Activated CD4-positive, alpha-beta memory T cell treated with anti-CD3 and anti-CD28 coated beads, Interleukin-2, amount 10 ng/mL, durations not matched to agents 7 days and 5 days (primary cell): ENCODE measurements at places on chromosomes 1 and 21. TPM values are rescaled to one million over a fixed set of nuclear protein-coding genes. Genes with fewer than 3 reads are reported as not detected.

GRCh38 chr21:46160657-46160906, 5.2 kb upstream of the FTCD start:
- H3K4me1 ChIP-seq, result no peaks in the 10 kb centered on the region
- H3K27ac ChIP-seq, result no peak overlapping the region
- DNase-seq, result no peak
- no peak overlapping the region for H3K4me3 ChIP-seq
- H3K27me3 ChIP-seq, result peaks cover 5% of the 10 kb centered on the region

DNA sequence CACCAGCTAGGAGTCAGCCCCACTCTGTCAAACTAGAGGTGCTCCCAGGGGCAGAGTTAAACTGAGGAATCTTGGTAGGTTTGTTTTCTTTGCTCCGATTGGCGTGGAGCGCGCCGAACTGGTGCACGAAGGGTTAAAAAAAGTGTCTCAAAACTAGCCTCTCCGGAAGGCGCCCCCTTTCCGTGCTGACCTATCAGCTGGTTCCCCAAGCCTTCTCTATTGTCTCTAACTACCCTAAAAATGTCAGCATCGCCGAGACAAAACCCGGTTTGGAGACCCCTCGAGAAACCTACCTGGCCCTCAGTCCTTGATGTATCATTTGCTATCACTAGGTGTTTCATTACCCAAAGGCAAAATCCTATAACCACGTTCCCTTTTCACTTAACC, 2.2 kb downstream of the TGFB2 start:
- no peaks in the 10 kb centered on the region for H3K36me3 ChIP-seq
- peaks cover 51% of the 10 kb centered on the region for H3K27me3 ChIP-seq
- no peak overlapping the region for H3K27ac ChIP-seq
- H3K4me1 ChIP-seq, result peaks cover 23% of the 10 kb centered on the region
- DNase-seq, result no peak
- H3K4me3 ChIP-seq, result peak overlapping the region; percentile 10

- DNase-seq, result no peak
- peaks cover 66% of the 10 kb centered on the region for H3K36me3 ChIP-seq
- no peak overlapping the region for H3K4me3 ChIP-seq
Observed at GRCh38 chr1:180974236-180974635, 48.4 kb downstream of the STX6 start.

DNA sequence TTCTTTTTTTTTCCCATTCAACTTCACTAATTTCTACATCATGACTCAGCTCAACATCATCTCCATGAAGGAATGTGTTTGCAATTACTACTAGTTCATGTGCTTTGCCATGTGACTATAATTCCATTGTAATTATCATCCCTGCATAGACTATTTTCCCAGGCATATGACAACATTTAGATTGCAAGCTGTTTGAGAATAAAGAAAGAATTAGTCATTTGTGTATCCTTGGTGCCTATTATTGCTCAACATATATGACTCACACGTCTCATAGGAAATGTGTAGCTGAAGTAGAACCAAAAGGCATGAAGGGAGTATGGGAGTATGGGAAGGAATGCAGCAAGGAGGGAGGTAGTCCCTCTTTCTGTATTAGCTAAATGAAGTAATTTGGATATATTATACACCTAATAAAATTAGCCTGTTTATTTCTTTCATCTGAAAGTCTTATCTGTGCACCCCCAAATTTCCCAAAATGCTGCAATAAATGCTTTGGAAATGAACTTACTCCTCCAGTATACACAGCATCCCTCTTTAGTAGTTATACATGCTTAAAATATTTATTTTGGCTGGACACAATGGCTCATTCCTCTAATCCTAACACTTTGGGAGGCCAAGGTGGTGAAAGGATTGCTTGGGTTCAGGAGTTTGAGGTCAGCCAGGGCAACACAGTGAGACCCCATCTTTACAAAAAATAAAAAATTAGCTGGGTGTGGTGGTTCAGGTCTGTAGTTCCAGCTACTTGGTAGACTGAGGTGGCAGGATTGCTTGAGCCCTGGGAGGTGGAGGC, 316.9 kb upstream of the ADGRL4 start:
- H3K27ac ChIP-seq, result no peak overlapping the region
- H3K4me3 ChIP-seq, result no peak overlapping the region
- no peaks in the 10 kb centered on the region for H3K4me1 ChIP-seq
- H3K27me3 ChIP-seq, result no peaks in the 10 kb centered on the region
- no peaks in the 10 kb centered on the region for H3K36me3 ChIP-seq

DNA sequence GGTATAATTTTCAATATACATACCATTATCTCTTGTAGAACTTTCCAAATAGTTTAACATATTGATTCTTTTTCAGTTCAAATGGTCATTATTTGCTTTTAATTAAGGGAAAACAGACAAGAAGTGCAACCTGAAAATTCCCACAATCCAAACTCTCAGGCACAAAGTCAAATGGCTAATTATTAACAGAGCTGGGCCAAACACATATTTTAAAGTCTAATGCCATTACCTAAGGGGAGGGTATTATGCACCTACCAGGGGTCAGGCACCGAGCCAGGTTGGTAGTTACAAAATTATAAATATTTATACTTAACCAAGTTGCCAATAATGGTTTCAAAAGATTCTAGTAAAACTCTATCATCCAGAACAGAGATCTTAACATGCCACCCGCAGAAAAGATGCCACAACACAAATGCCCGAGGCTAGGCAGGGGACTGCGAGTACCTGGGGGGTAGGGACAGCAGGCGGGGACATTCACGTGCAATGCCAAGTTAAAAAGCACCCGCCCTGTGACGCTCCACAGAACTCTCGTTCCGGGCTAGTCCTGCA, 15.0 kb downstream of the LBR start:
- no peak overlapping the region for H3K4me3 ChIP-seq
- H3K27ac ChIP-seq, result no peak overlapping the region
- H3K4me1 ChIP-seq, result peaks cover 13% of the 10 kb centered on the region
- no peaks in the 10 kb centered on the region for H3K27me3 ChIP-seq

GRCh38 chr21:42725416-42725930, 72.1 kb downstream of the PDE9A start:
- no peak for DNase-seq
- peaks cover 39% of the 10 kb centered on the region for H3K4me1 ChIP-seq
- H3K36me3 ChIP-seq, result peaks cover 9% of the 10 kb centered on the region
- H3K27ac ChIP-seq, result no peak overlapping the region
- no peak overlapping the region for H3K4me3 ChIP-seq

GRCh38 chr21:17003258-17003615, 509.6 kb upstream of the CXADR start:
- H3K36me3 ChIP-seq, result no peaks in the 10 kb centered on the region
- no peaks in the 10 kb centered on the region for H3K27me3 ChIP-seq
- H3K27ac ChIP-seq, result no peak overlapping the region
- no peaks in the 10 kb centered on the region for H3K4me1 ChIP-seq
- H3K4me3 ChIP-seq, result no peak overlapping the region

DNA sequence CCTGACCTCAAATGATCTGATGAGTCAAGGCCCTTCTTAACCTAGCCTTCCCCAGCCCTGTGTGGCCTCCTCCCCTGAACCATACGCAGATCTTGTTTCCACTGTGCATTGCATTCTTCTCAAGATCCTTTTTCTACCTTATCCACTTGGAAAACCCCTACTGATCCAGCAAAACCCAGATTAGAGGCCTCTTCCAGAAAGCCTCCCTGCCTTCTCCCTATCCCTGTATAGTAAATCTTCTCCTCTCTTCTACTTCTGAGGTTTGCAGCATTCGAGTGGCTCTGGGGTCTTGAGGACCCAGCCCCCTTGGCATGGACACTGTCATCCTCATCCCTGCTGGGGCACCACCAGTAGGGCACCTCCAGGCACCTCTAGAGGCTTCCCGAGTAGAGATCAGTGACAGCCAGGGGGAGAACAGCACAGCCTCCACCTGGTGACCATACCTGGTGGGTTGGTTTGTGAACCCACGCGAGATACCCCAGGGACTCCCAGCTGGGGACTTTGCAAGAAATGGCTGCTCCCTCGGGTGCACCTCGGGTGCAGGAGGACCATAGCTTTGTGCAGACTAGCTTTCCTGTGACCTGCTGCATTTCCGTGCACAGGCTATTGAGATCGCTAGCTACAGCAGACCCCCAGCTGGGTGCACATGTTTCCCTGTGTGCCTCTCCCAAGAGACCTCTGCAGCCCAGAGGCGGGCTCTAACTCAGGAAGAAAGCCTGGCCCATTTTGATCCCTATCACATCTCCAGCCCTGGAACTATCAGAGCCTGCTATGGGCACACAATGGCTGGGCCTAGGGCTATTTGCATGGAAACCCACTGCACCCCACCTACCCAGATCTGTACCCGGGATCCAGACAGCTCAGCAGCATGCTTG, 34.2 kb downstream of the MATN1 start:
- peaks cover 33% of the 10 kb centered on the region for H3K27me3 ChIP-seq
- no peaks in the 10 kb centered on the region for H3K36me3 ChIP-seq
- no peak for DNase-seq
- no peak overlapping the region for H3K4me3 ChIP-seq

GRCh38 chr1:160489513-160490261, 33.4 kb downstream of the SLAMF6 start:
- H3K36me3 ChIP-seq, result peaks cover 56% of the 10 kb centered on the region
- H3K4me1 ChIP-seq, result no peaks in the 10 kb centered on the region
- H3K27ac ChIP-seq, result no peak overlapping the region
- DNase-seq, result no peak
- no peaks in the 10 kb centered on the region for H3K27me3 ChIP-seq

DNA sequence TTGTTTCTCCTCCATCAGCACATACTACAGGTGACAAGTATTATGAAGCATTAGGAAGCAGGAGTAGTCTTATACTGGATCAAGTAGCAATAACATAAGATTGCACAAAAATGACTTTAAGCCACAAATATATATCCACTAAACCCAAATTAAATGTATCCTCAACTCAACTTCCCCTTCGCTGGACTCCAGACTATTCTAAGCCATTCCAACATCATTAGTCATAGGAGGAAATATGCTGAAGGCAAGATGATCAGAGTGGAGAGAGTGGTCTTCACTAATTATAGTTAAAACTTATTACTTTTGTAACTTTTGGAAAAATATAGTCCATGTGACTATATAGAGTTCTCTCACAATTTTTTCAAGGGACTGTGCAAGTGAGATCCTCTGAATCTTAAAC, 390.7 kb upstream of the ZP4 start:
- H3K36me3 ChIP-seq, result no peaks in the 10 kb centered on the region
- H3K27ac ChIP-seq, result no peak overlapping the region
- H3K27me3 ChIP-seq, result no peaks in the 10 kb centered on the region
- no peak overlapping the region for H3K4me3 ChIP-seq
- DNase-seq, result no peak
- H3K4me1 ChIP-seq, result no peaks in the 10 kb centered on the region

DNA sequence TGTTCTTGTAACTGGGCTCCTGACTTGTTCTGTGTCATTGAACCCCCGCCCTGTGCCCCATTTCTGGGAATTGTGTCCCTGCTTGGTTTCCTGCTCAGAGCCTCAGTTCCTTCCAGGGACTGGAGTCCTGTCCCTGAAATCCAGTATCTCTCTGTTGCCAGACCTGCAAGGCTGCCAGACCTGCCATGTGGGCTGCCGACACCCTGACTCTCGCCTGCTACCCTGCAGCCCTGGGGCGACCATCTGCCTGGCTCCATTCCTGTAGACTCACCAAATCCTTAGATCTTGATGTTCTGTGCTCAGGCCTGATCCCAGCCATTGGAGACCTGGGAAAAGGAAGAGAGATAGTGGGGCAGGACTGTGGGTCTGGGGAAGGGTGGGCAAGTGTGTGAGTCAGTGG, 383.3 kb upstream of the PROX1 start:
- DNase-seq, result no peak
- H3K27ac ChIP-seq, result no peak overlapping the region
- no peaks in the 10 kb centered on the region for H3K4me1 ChIP-seq

- peaks cover 45% of the 10 kb centered on the region for H3K4me1 ChIP-seq
- H3K27ac ChIP-seq, result peak within 1 kb of the TSS; percentile 95
- H3K27me3 ChIP-seq, result no peaks in the 10 kb centered on the region
- DNase-seq, result peak; percentile 82
Observed at GRCh38 chr1:152036267-152037216, at the start of gene S100A11. Gene S100A11, minus strand, starts transcription at chr1:152037004. Its CDS starts 89 bp downstream, at chr1:152036915.

DNA sequence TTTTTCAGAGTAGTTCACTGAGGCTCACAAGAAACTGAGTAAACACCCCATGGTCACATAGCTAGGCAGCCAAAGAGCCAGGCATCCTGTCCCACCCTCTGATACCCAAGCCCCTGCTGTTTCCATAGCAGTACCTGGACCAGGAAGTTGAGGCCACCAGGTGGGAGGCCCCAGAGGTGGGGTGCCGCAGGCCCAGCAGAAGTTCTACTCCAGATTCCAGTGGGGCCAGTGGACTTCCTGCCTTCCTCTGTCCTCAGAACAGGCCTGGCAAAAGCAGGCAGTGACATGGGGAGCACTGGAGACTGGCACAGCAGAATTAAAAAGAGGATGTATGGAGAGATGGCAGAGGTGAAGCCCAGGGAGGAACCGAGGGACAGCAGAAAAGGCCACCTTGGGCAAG, 19.0 kb downstream of the FOXO6 start:
- DNase-seq, result no peak
- H3K27ac ChIP-seq, result no peak overlapping the region
- no peaks in the 10 kb centered on the region for H3K36me3 ChIP-seq
- H3K4me3 ChIP-seq, result no peak overlapping the region

GRCh38 chr1:209349363-209350308, 233.9 kb upstream of the CAMK1G start:
- peaks cover 12% of the 10 kb centered on the region for H3K27me3 ChIP-seq
- no peaks in the 10 kb centered on the region for H3K36me3 ChIP-seq
- no peak for DNase-seq

- peaks cover 6% of the 10 kb centered on the region for H3K27me3 ChIP-seq
- peaks cover 10% of the 10 kb centered on the region for H3K4me1 ChIP-seq
- DNase-seq, result no peak
- H3K36me3 ChIP-seq, result no peaks in the 10 kb centered on the region
- no peak within 1 kb of the TSS for H3K27ac ChIP-seq
Observed at GRCh38 chr1:43300378-43301094, at the start of gene TIE1. Gene TIE1, plus strand, starts transcription at chr1:43300982. Its CDS starts 90 bp downstream, at chr1:43301072.

DNA sequence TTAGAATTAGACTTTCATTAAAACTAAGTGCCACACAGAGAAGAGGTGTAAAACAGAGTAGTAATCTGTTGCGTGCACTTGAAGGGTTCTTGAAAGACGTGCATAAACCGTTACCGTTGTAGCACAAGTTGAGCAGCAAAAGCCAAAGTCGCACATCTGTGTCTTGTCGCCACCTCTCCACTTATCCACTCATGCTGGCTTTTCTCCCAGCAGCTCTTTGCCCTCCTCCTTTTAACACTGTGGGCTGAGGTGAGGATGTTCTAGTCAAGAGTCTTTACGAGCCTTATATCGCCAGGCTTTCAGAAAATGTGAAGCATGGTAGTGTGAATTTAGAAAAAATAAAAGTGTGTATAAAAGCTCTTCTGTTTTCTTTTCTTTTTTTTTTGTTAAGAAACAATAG, 48.0 kb downstream of the NR5A2 start:
- H3K27me3 ChIP-seq, result peaks cover 35% of the 10 kb centered on the region
- H3K4me1 ChIP-seq, result no peaks in the 10 kb centered on the region
- no peaks in the 10 kb centered on the region for H3K36me3 ChIP-seq
- H3K4me3 ChIP-seq, result no peak overlapping the region
- H3K27ac ChIP-seq, result no peak overlapping the region

GRCh38 chr1:111175349-111175748, 25.1 kb downstream of the DENND2D start:
- H3K27ac ChIP-seq, result no peak overlapping the region
- no peak for DNase-seq
- peaks cover 57% of the 10 kb centered on the region for H3K36me3 ChIP-seq
- no peak overlapping the region for H3K4me3 ChIP-seq
- no peaks in the 10 kb centered on the region for H3K27me3 ChIP-seq

The CA6 gene
- not detected for total RNA-seq

The ADGRB2 gene
- total RNA-seq, result 0.81 TPM

The DDOST gene
- 171 TPM for total RNA-seq

The KCNJ15 gene
- not detected for total RNA-seq

The SLC2A5 gene
- not detected for total RNA-seq

The OR2L3 gene
- not detected for total RNA-seq
